ENCODE measurements at places on chromosomes 11 and 22. TPM values are rescaled to one million over a fixed set of nuclear protein-coding genes. Genes with fewer than 3 reads are reported as not detected.

- DNase-seq, result peak; percentile 43
These were observed 527 bp downstream of the CARD10 start for GRCh38 chr22:37518509-37519267.

DNA sequence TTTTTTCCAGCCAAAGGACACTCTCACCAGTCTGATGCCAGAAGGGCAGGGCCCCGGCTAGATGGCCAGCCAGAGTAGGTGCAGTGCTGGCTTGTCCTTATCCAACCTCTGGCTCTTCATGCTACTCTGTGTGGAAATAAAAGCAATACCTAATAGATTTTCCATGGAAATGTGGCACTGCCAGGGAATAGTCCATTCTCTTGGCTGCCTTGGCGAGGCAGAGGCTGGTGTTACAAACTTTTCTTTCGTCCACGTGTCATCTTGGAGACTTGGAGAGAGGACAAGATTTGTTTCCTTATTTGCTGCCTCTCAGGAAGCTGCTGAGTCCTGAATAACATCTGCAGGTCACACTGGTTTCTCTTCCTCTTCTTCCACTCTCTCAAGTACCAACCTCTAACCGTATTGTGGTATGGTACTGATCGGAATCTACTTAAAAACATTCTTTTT is 17.2 kb upstream of the C1QTNF4 start:
- no peak for DNase-seq

DNA sequence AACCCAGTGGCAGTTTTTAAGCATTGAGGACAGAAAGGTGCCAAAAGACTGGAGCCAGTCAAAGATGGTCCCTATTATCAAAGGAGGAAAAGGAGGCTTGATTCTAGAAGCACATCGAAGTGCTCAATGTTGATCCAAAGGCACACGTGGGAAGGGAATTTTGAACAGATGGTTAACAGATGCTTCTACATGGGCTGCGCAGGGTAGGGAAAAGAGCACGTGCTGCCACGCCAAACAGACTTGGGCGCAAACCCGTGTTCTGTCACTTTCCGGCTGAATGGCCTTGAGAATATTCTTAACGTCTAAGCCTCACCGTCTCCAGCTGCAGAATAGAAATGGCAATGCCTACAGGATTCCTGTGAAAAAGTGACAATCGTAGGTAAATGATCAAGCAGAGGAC is 217.9 kb upstream of the MTNR1B start:
- no peak for DNase-seq

DNA sequence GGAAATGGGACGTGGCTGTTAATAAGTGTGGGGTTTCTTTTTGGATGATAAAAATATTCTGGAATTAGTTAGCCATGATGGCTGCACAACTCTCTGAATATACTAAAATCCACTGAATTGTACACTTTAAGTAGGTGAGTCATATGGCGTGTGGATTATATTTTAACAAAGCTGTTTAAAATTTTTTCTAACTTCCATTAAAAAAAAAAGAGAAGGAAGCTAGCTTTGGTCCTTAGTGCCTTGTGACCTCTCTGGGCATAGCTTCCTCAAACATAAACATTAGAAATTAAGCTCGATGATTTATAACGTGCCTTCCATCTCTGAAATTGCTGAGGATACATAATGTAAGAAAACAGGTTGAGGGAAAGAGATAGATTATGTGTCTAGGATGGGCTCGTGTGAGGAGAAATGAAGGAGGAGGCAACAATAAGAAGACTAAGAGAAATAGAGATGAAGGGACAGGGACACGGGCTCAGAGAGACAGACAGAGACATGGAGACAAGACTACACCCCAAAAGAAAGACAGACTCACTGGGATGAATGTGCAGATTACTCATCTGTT is 20.0 kb downstream of the IRAG1 start:
- DNase-seq, result no peak

- no peak for DNase-seq
These were observed 1.4 kb downstream of the MRGPRF start for GRCh38 chr11:69011624-69012091.

The PRRG4 gene
- total RNA-seq, result not detected

DNA sequence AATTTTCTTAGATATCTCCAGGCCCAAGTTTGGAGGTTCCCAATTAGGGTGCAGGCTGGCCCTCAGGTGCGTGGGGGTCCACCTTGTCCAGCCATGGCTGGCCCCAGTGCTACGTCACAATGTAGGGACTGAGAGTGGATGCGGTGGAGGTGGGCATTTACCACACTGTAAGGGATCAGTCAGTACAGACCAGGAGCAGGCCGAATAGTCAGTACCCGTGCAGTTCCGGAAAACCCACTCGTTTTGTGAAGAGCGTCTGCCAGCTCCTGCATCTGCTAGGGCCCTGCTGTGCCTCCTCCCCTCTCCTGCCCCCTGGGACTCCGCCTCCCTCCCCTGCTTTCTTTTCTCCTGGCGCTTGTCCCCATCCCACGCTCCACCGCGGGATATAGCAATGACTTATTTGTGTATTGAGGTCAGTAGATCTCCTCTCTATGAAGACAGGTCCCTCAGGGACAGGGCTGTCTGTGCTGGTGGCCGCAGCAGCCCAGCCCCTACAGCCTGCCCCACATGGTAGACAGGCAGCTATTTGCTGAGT is 50.4 kb upstream of the SEPTIN5 start:
- DNase-seq, result no peak

The SCO2 gene
- total RNA-seq, result 1.1 TPM

- no peak for DNase-seq
These were observed 43.1 kb upstream of the AMOTL1 start for GRCh38 chr11:94725097-94725496.

DNA sequence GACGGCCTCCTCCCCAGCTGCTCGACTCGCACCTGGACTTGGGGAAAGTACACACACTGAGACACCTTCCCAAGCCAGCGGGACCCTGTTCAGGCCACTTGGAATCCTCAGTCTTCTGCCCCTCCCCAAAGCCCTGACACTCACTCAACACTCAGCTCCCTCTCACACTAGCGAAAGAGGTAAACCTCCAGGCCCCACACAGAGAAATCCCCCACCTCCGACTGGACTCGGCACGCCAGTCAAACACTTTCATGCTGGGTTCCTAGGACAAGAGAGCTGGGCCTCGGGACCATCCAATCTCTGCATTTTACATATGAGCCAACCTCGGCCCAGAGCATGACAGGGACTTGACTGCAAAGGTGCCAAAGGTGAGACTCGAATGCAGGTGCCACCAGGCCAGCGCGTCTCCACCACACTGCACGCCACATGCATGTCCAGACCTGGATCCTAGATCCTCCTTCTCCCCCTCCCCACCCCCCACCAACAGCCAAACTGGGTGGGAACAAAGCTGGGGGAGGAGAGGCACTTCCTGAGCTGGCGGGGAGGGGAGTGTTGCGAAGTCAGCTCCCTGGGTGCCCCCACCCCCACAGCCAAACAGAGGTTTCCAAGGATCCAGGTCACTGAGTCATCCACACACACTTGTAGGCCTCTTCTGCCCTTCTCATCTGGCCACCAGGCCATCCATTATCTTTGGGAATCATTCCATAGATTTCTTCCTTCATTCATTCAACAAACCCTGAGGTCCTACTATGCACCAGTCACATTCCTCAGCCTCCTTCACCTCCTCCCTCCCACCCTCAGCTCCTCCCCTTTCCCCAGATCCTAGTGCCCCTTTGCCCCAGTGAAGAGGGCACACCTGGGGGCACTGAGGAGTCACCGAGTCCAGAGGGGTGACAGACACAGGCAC is 10.7 kb upstream of the CD5 start:
- no peak for DNase-seq

DNA sequence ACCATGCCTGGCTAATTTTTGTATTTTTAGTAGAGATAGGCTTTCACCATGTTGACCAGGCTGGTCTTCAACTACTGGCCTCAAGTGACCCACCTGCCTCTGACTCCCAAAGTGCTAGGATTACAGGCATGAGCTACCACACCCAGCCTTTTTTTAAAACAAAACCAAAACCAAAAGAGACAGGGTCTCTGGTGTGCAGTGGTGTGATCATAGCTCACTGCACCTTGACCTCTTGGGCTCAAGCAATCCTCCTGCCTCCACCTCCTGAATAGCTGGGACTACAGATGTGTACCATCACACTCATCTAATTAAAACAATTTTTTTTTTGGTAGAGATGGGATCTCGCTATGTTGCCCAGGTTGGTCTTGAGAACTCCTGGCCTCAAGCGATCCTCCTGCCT is 77.7 kb downstream of the PTPRJ start:
- DNase-seq, result no peak

GRCh38 chr11:105713696-105714095 is 103.8 kb downstream of the GRIA4 start:
- DNase-seq, result no peak

GRCh38 chr11:13972944-13973343 is 10.4 kb downstream of the SPON1 start:
- DNase-seq, result no peak

DNA sequence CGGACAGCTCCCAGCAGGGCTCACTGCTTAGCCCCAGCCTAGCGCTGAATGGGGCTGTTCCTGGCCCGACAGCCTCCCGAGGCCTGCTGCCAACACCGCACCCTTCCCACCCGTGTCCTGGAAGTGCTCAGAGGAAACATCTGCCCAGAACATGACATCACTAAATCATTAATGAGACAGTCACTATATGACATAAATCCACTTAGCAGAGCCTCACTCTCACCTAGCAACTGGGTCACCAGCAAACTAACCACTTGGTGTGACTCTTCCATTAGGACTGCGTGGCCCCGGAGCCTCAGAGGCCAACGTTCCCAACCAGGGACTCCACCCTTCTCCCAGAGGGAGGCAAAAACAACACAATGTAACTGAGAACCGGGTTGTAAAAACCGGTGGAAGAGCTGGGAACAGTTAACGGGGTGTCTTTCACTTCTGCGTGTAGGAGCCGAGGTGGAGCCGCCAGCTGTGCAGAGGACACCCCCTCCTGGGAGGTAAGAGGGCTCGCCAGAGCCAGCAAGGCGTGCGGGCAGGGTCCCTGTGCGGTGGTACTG is 21.4 kb upstream of the PACSIN2 start:
- no peak for DNase-seq

The MS4A3 gene
- total RNA-seq, result 1.4 TPM

- DNase-seq, result no peak
These were observed 3.7 kb downstream of the SNRPD3 start for GRCh38 chr22:24559471-24559870.

- no peak for DNase-seq
These were observed 90.0 kb downstream of the PRMT3 start for GRCh38 chr11:20477418-20478090.

- no peak for DNase-seq
These were observed 1250.5 kb downstream of the BRD1 start for GRCh38 chr22:48577014-48577690.
